Neural crest cell (in vitro differentiated cells): ENCODE measurements at places on chromosomes 11 and 22. TPM values are rescaled to one million over a fixed set of nuclear protein-coding genes. Genes with fewer than 3 reads are reported as not detected.

DNA sequence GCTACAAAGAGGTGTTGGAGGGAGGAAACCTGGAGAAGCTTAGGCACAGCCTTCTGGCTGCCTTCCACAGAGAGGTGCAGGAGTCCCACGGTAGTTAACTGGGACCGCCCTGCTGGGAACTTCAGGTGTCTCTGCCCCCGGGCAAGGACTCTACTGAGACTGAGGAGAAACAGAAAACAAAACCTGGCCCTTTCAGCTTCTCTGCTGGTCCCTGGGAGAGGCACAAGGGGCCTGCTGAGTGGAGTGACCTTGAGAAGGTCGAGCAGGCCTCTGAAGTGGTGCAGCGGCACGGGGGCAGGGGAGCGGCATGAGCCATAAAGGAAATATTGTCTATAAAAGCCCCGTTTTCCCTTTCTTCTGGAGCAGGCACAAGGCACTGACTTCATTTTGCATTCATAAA, 38.9 kb downstream of the NTM start:
- no peak for DNase-seq

- DNase-seq = no peak
Measured at GRCh38 chr22:19959587-19960490, 18.2 kb upstream of the TXNRD2 start.

DNA sequence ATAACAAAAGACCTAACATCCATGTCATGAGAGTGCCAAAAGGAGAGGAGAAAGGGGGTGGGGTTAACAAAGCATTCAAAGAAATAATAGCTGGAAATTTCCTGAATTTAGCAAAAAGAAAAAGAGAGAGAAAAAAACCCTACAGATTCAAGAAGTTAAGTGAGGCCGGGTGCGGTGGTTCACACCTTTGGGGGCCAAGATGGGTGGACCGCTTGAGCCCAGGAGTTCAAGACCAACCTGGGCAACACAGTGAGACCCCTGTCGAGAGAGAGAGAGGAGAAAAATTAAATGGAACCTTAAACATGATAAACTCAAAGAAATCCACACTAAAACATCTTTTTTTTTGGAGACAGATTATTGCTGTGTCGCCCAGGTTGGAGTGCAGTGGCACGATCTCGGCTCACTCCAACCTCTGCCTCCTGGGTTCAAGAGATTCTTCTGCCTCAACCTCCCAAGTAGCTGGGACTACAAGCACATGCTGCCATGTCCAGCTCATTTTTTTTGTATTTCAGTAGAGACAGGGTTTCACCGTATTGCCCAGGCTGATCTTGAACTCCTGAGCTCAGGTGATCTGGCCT, 8.9 kb upstream of the CLDN5 start:
- no peak for DNase-seq

DNA sequence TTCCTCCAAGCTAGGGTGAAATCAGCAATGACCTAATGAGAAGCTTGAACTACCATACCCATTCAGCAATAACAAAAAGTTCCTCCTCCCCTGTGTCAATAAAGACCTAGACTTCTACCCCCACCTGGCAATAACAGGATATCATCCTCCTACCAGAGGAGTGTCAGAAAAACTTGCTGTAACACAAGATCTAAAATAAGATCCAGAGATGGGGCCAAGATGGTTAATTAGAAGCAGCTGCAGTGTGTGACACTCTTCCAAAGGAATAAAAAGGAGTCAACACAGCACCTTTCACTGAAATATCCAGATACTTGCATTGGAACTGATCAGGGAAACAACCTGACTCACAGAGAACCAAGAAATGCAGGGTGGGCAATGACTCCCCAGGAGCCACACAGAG, 84.4 kb upstream of the ARHGAP42 start:
- no peak for DNase-seq

SCN2B gene
- total RNA-seq = 0.40 and 0.43 TPM in 2 replicates

OR4X1 gene
- not detected in 2 replicates for total RNA-seq

GRCh38 chr11:68074584-68075352, 35.9 kb downstream of the TCIRG1 start:
- no peak for DNase-seq

GRCh38 chr22:23219822-23220484, 39.6 kb downstream of the BCR start:
- no peak for DNase-seq

DNA sequence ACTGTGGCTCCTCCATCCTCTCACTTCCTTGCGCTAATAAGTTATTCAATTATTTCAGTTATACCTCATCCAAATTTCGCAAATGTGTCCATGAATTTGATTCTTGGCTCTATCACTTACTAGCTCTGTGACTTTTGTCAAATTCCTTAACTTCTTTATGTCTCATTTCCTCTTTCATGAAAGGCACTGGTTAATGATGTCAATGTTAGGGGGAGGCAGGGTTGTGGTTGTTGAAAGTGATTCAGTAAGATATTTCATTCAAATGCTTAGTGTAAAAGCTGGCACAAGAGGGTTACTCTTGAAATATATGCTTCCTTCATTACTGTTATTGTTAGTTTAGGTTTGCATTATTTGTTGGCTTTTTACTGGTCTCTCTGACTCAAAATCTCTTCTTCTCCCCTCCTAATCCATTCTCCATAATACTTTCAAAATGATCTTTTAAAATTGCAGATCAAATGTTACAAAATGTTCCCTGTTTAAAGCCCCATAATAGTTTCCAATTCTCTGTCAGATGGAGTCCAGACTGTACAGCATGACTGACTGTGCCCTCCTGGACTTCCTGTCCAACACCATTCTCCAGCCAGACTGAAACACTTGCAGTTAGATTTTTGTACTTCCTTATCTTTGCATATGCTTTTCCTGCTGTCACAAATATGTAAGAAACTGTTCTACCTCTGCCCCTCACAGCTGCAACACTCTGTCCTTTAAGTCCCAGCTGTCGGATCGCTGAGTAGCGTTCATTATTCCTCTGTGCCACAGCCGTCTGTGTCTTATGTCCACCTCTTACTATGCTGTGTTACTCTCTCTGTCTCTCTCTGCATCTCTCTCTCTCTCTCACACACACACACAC, 510.6 kb upstream of the RAG2 start:
- no peak for DNase-seq

DNA sequence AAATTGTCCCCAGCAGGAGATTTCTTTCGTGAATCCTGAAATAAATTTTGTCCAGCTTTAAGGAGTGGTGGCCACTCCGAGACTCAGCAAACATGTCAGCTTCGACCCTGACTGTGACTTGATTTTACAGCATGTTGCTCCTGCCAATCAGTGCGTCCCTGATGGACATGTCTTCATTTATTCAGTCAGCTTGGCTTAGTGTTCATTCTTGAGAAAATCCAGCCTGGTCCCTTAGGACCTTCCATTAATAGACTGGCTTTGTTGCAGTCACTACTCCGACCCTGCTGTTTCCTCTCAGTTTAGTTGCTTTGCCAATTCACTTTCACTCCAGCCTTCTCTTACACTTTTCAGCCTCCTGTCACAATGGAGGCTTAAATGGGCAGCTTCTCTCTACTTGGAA, 30.5 kb downstream of the TMPRSS5 start:
- DNase-seq = no peak

DNA sequence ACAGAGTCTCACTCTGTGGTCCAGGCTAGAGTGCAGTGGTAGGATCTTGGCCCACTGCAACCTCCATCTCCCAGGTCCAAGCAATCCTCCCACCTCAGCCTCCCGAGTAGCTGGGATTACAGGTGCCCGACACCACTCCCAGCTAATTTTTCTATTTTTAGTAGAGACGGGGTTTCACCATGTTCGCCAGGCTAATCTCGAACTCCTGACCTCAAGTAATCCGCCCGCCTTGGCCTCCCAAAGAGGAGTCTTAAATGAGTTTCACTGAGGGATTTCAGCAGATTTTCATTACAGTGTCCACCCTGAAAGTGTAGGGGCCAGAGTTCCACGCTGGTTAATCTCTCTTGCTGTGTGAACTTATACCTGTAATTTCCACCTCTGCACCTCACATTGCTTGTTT, 412 bp upstream of the RPS3 start:
- DNase-seq = no peak

APOL5 gene
- not detected in 2 replicates for total RNA-seq

GRCh38 chr11:123061403-123062157, at the start of gene HSPA8:
TSS of gene HSPA8 (minus strand) at chr11:123062136. CDS start at chr11:123061324, 812 bp downstream.
- DNase-seq = no peak
